Activated T-cell treated with anti-CD3 and anti-CD28 coated beads for 1 hour (primary cell): ENCODE measurements at places on chromosomes 3 and 15.

DNA sequence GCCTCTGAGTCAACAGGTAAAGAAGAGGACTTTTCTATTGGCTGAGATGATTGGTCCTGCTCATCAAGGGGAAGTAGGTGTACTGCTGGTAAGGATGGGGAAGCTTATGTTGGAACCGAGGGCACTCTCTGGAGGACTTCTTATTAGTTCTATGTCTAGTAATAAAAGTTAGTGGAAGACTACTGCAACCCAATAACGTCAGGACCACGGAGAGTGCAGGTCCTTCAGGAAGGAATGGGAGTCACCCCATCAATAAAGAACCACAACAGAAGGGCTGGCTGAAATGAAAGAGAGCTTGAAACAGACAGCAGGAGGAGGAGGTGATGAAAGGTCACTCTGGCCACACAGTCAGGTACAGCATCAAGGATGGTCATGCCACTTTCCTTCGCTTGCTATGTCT, 68.8 kb upstream of the PRR23E start:
- DNase-seq, result no peak

GRCh38 chr15:88003541-88004327, 252.8 kb downstream of the NTRK3 start:
- DNase-seq, result no peak

DNA sequence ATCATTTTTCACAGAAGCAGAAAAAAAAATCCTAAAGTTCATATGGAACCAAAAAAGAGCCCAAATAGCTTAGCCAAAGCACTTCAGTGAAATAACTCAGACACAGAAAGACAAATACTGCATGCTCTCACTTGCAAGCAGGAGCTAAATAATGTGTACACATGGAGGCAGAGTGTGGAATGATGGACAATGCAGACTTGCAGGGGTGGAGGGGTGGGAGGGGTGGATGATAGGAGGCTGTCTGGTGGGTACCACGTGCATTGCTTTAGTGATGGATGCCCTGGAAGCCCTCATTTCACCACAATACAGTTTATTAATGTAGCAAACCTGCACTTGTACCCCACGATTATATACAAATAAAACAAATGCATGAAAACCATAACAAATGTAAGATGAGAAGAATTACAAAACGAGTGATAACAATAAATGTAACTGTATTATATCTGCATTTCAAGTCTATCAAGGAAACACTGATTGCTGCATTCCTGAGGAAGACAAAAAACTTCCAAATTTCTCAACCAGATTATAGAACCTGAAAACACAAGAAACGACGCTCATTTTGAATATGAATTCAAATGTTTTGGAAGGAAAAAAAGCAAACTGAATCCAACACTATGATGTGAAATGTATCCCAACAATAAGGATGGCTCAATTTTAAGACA, 96.5 kb downstream of the DLG1 start:
- DNase-seq, result no peak

GRCh38 chr15:67146875-67147381, 81.5 kb downstream of the SMAD3 start:
- DNase-seq, result no peak

GRCh38 chr3:94587291-94587690, 524.4 kb downstream of the NSUN3 start:
- DNase-seq, result no peak

- no peak for DNase-seq
Observed at GRCh38 chr15:43931119-43931518, 104.3 kb downstream of the WDR76 start.

DNA sequence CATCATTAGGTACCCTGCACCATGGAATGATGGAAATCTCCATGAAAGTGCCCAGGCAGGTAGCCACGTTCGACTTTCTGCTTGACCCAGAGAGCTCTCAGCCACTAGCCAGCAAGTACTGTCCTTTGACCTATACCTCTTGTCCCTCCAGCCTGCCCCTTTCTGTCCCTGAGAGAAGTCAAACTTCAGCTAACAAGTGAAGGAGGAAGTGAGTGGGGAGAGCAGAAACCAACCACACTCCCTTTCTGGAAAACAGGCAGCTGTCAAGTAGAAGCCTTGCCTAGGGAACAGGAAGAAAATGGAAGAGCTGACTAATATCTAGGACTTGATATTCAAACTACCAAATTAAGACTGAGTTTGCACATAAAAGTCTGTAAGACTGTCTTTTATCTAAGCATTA, 30.3 kb upstream of the FSTL1 start:
- no peak for DNase-seq

GRCh38 chr3:169663951-169664820, 674 bp upstream of the MECOM start:
- DNase-seq, result no peak

DNA sequence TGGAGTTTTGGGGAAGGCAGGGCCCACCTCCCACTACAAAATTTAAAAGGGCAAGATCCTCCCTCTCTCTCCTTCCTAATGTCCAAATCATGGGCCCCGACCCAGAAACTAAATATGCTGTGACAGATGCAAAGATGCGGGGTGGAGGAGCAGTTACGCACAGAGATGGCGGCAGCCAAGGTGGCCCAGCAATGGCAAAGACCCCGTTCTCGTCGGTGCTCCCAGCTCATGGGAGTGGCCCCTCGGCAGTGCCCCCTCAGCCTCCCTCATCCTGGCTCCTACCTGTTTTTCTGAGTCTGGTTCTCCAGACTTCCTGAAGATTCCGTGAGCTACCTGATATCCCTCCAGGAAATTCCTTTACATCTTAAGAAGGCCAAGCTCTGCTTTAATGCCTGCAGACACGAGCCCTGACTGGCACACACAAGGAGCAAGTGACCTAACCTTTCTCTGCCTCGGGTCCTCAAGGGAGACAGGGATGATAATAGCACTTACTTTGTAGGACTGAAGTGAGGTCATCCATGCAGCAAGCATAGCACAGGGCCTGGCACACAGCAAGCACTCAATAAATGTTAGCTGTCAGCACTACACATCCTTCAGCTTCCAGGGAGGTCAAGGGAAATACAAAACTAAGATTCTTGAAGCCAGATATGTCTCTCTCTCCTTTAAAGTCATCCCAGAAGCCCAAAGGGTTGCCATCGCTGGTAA, 103.5 kb downstream of the LSM3 start:
- DNase-seq, result no peak

DNA sequence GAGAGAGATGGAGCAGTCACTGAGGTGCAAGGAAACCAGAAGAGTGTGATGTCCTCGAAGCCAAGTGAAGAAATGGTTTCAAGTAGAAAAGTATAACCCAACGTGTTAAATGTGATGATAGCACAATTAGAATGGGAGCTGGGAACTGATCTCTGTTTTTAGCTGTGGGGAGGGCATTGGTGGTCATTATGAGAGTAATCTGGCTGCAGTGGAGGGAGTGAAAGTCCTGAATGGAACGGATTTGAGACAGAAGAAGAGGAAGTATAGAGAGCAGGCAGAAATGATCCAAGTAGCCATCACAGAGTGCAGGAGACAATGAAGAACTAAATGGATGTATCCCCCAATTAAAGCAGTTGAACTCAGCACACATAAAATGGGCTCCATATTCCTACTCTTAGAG, 235.3 kb downstream of the IGSF11 start:
- DNase-seq, result no peak

DNA sequence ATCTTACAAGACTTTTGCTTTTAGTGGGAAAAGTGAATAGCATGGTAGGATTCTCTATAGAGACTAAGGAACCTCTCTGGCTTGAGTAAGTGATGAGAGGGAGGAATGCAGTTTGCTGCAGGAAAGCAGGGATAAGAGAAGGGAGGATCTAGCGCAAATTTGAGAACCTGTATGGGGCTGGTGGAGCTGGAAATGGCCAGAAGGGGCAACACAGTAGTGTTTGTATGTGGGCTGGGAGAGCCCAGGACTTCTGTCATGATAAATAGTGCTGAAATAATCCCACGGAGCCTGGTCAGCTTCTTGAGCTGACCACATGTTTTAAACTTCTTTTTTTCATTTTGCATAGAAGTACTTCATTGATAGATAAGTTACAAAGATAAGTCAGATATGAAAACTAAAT, 11.2 kb upstream of the SHC4 start:
- DNase-seq, result no peak

- no peak for DNase-seq
Observed at GRCh38 chr3:115803661-115804060, 180.4 kb downstream of the GAP43 start.

- no peak for DNase-seq
Observed at GRCh38 chr3:107627962-107628542, 105.3 kb downstream of the BBX start.

DNA sequence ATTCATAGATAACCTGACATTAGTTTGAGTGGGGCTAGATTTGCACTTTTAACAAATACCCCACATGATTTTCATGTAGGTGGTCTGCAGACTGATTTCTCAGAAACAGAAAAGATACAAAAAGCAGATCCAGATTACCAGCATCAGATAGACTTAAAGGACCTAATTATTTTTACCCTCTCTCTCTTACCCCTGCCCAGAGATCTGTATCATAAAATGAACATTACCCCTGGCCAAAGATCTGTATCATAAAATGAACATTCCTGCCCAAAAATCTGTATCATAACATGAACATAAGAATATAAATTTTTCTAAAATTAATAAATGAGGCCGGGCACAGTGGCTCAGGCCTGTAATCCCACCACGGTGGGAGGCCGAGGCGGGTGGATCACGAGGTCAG, 14.6 kb upstream of the TRPC1 start:
- no peak for DNase-seq

DNA sequence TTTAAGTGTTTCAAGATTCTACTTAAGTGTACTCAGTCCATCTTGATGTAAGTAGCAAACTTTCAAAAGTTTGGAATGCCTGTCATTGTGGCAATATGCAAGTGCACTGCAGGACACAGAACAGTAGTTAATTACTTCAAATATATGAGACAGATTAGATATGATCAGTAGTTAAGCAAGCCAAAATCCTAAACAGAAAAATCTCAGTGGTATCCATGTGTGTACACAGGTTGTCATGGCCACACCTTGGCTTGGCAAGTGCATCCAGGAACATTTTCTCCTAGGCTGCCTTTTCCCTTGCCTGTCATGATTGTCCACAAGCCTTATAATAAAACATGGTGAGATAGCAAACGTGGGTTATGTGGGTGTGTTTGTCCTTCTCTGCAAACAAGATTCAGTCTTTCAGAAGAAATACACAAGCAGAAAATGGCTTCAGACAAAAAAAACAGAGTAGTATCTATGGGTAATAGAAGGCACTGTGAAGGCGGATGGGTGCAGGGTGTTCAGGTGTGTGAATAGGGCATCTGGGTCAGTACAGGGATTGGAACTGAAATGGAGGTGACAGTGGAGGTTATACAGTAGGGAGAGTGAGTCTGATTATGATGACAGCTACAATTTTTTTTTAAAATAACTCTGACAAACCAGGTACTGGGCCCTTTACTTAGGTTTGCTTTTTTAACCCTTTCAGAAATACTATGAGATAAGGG, 229.0 kb upstream of the LRIG1 start:
- DNase-seq, result no peak

DNA sequence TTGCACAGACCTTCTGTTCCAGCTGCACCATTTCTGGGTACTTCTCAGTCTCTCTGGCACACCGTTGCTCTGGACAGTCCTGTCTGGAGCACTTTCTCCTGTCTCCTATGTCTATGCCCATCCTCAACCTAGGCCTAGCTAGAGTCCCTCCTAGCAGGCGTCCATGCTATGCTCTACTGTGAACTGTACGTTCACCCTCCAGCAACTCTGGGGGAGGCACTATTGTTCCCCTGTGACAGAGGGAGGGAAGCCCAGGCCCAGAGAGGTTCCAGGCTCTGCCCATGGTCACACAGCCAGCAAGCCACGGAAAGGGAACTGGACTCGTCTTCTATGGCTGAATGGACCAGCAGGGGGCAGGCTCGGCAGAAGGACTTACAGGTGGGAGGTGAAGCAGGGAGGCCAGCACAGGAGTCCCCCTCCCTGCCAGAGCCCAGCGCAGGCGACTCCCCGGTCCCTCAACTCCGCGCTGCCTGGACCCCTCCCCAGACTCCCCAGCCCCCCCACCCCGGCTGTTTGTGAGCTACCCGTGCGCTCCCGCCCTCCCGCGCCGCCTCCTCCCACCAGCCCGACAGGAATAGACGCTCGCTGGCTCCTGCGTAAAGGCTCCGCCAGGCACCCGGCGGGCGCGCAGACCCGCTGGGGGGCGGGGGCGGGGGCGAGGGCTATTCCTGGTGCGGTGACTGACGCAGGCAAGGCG, 1.7 kb upstream of the LINGO1 start:
- DNase-seq, result peak; percentile 33

DNA sequence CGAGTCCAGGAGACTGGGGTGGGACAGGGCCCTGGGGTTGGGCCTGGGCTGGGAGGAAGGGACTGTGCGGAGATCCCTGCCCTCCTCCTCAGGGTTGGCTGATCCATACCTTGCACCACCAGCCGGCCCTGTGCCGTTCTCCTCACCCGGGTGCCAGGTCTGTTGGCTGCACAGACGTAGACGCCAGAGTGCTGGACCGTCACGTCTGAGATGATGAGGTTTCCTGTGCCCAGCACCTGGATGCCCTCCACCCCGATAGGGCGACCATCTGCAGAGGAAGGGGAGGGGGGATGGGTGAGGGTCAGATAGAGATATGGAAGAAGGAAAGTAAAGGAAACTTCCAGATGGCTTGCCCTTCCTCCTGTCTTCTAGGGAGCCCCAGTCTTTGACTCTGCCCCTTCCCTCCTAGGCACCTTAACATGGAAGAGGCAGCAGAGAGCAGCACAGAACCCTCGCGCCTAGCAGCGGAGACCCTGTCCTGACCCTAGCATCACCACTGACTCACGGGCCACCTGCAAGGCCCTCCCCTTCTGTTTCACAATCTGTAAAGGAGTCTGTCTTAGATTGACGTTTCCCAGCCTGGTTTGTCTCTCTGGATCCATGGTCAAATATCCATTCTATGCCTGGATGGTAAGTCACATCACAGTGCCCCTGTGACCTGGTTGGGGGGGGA, 28.8 kb downstream of the RNU5B-1 start:
- DNase-seq, result no peak

DNA sequence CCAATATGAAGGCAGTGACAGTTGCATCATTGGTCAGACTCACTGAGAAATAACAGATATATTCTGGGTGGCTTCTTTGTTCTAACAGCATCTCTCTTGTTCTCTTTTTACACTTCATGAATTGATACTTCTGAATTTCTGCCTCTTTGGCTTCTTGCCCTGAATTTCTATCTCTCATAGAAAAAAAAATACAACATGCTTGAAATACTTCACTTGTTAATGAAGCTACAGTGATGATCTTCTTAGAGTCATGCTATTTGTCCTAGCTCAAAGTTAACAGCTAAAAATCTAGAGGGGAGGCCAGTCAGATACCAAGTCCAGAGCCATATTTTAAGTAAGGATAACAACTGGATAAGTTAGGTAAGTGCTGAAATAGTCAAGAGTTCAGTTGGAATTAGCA, 597.2 kb upstream of the AGTR1 start:
- DNase-seq, result no peak

- no peak for DNase-seq
Observed at GRCh38 chr3:3109407-3110298, 521 bp downstream of the IL5RA start.

GRCh38 chr3:82462977-82463376, 701.5 kb upstream of the GBE1 start:
- no peak for DNase-seq

DNA sequence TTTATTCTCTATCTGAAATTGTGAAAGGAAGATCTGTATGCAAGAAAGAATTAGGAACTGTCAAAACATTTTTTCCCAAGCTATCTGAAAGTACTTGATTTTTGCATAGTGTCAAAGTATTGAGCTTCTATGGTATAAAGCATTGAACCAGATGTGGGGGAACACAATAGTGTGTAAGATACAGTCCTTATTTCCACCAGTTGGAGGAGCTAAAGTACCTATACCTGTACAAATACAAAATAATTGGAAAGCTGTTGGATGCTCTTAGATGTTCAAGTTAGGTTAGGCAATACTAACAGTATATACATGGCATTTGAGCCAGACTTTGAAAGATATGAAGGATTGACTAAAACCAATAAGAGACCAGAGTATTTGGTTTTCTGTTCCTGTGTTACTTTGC, 148.4 kb downstream of the B3GALNT1 start:
- no peak for DNase-seq
